ENCODE measurements at places on chromosomes 6 and 20. TPM values are rescaled to one million over a fixed set of nuclear protein-coding genes. Genes with fewer than 3 reads are reported as not detected.

Gene BPIFB1
- not detected for total RNA-seq

Gene POU5F1
- total RNA-seq = 0.59 TPM

Gene ADGRB3
- not detected for total RNA-seq

Gene TSBP1
- total RNA-seq = not detected

Gene ESR1
- 0.16 TPM for total RNA-seq

Gene MYL9
- 0.95 TPM for total RNA-seq

Gene HLA-DQA1
- total RNA-seq = 1.7 TPM

Gene TMEM244
- total RNA-seq = not detected

Gene OOEP
- 0.48 TPM for total RNA-seq

Gene PTK7
- 4.7 TPM for total RNA-seq

Gene BTNL2
- not detected for total RNA-seq

Gene HRH3
- total RNA-seq = not detected

Gene OGFRL1
- 4.2 TPM for total RNA-seq

Gene HDGFL1
- total RNA-seq = not detected

Gene RAMACL
- 0.52 TPM for total RNA-seq

Data from activated naive CD4-positive, alpha-beta T cell treated with anti-CD3 and anti-CD28 coated beads, Interleukin-2, amount 50 U/mL, for 72 hours (primary cell).